ENCODE measurements at places on chromosomes 2 and 18.

GRCh38 chr2:37645362-37645761, 26.1 kb downstream of the CDC42EP3 start:
- no peak for DNase-seq

GRCh38 chr2:196660244-196660643, 20.7 kb downstream of the CCDC150 start:
- DNase-seq: no peak

DNA sequence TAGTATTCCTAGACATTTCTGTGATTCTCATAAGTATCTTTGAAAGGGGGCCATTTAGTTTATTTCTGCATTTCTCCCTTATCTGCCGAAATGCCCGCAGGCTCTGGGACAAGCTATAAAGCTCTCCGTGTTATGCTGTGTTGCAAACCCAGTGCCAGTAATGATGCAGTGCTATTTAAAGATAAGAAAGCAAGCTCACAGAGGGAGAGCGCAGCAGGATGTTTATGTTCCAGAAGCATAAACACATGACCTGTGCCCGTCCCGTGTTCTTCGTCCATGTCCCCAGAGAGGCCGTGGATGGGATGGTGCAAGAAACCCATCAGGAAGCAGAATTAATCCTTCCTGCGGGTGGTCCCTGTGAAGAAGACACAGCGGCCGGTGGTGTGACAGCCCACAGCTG, 99.4 kb downstream of the NEDD4L start:
- no peak for DNase-seq

GRCh38 chr2:128685841-128686496, 367.3 kb upstream of the HS6ST1 start:
- no peak for DNase-seq

DNA sequence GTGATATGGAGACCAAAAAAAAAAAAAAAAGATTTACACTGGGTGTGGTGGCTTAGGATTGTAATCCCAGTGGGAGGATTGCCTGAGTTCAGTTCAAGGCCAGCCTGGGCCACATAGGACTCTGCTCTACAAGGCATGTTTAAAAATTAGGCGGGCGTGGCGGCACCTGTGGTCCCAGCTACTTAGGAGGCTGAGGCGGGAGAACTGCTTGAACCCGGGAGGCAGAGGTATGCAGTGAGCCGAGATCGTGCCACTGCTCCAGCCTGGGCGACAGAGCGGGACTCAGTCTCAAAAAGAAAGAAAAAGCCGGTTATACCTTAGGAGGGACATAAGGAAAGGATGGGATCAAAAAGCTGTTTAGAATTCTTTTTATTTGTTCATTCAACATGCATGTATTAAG, 707 bp upstream of the SPDYA start:
- DNase-seq: no peak

- no peak for DNase-seq
Observed at GRCh38 chr2:19238440-19239060, 119.9 kb downstream of the OSR1 start.

- DNase-seq: no peak
Observed at GRCh38 chr18:2933995-2934394, 78.9 kb downstream of the LPIN2 start.

- no peak for DNase-seq
Observed at GRCh38 chr2:61789807-61790602, 63.9 kb downstream of the FAM161A start.

DNA sequence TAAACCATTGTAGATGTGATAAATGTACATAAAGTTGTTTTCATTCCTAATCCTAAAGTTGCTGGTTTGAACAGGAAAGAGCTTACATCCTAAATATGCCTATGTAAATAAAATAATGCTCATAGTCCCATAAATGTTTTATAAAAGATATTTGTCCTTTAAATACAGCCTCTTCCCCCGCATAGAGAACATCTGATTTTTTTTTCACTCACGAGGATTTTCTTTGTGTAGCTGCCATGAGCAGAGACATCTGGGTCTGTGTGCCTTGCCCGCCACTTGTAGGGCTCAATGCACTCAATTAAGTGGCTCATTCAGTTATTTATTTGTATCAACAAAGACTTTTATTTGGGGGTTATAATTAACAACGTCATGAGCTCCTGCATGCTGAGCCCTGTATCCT, 72.8 kb downstream of the SOWAHC start:
- DNase-seq: no peak

- no peak for DNase-seq
Observed at GRCh38 chr2:213923543-213923942, 487.3 kb upstream of the VWC2L start.

Measured in activated T-cell treated with anti-CD3 and anti-CD28 coated beads for 1 hour (primary cell).